Activated naive CD8-positive, alpha-beta T cell treated with anti-CD3 and anti-CD28 coated beads for 36 hours (primary cell): ENCODE measurements at places on chromosomes 6 and 20.

DNA sequence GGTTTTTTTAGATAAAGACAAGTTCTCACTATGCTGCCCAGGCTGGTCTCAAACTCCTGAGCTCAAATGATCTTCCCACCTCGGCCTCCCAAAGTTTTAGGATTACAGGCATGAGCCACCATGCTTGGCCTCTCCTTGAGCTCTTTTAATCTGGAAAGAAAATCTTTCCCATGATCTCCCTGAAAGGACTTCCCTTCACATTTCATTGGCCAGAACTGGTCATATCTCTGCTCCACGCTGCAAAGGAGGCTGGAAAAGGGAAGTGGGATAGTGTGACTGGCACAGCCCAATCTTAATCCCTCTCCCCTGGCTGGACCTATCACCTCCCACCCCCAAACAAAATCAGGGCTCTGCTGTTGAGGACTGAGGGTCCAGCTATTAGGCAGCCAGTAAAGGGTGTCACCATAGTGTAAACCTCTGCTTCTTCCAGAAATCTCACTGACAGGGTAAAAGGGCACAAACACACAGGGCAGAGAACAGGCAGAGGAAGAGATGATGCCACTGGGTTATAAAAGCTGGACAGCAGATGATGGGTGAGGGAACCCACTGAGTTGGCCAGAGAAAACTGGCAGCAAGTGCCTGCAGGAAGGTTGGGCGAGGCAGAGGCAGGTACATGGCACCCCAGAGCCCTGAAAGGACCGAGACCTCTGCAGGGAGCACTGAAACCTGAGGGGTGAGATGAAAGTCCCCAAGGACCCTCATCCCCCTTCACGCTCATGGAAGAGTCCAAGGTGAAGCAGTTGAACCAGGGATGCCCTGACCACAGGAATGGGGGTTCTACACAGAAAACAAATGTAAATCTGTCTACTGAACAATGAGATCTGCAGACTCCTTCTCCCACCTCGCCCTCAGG, 83.1 kb upstream of the PTPN1 start:
- DNase-seq: no peak

GRCh38 chr6:160027931-160028330, 59.0 kb downstream of the IGF2R start:
- DNase-seq: no peak

DNA sequence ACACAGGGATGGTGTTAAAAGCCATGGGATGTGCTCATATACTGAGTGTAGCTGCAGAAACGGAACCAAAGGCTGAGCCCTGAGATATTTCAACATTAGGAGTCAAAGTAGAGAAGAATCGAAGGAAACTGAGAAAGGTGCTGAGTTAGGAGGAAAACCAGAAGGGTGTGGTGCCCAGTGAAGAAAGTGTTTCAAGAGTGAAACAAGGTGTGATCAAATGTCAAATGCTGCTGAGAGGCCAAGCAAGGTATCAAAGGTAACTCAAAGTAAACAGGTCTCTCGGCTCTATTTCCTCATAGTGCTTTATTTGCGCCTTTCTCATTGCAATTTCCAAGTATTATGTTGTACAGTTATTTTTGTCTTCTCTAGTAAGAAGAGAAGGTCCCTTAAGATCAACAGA, 94.1 kb downstream of the PRDM1 start:
- no peak for DNase-seq

DNA sequence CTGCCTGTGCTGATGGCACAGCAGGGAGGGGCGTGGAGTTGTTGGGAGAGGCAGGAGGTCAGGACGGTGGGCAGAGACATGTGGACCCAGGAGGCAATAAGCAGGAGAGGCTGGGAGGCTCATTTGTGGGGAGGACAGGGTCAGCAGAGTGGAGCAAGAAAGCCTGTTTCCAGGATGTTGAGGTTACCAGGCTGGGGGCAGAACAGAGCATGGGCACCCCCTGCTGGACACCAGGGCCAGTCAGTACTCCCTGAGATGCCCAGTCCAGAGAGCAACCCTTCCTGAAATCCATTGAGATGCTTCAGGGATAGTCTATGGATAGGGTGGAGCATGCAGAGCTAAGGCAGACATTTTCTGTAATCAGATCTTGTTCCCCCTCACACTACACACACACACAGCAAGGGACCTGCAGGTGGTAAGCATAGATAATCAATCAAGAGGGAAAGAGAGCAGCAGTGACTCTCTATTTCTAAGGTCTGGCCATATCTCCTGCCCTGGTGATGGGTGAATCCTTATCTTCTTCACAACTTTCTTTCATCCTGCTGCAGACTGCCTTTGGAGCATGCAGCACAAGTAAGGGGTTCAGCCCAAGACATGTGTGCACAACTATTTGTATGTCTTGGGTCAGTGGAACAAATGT, 41.7 kb downstream of the MOCS1 start:
- peak; percentile 13 for DNase-seq

DNA sequence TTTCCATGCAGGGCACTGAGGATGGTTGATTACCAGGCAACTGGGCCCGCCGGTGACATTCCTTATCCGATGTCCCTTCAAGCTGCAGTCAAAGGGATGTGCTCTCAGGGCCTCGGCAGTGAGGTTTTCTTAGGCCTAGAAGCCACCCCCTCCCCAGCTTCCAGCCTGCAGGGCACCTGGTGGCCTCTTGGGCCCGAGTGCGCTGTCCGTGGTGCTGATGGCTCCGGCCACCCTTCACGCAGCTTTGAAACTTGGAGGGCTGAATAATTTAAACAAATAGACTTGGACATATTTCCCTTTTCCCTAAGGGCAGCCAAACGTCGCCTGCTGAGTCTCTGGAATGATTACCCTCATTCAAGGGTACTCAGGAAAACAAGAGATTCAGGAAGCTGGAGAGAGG, 8.9 kb upstream of the MLN start:
- peak; percentile 34 for DNase-seq

DNA sequence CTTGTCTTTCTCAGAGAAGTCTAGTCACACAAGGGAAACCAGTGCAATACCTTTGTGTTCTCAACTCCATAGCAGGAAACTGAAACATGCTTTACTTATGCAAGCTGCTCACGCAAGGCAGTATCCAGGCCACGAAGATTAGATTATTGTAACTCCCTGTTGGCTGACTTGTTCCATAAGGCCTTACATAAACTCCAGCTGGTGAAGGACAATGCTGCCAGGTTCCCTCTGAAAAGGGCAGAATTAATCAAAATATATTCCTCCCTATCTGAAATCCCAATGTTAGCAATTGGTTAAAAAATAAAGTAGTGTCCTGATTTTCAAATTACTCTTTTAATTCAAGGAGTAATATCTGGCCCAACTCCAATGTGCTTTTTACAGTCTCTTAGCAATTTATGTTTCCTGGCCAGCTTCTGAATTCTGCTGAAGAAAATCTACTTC, 966.6 kb downstream of the HACE1 start:
- no peak for DNase-seq

DNA sequence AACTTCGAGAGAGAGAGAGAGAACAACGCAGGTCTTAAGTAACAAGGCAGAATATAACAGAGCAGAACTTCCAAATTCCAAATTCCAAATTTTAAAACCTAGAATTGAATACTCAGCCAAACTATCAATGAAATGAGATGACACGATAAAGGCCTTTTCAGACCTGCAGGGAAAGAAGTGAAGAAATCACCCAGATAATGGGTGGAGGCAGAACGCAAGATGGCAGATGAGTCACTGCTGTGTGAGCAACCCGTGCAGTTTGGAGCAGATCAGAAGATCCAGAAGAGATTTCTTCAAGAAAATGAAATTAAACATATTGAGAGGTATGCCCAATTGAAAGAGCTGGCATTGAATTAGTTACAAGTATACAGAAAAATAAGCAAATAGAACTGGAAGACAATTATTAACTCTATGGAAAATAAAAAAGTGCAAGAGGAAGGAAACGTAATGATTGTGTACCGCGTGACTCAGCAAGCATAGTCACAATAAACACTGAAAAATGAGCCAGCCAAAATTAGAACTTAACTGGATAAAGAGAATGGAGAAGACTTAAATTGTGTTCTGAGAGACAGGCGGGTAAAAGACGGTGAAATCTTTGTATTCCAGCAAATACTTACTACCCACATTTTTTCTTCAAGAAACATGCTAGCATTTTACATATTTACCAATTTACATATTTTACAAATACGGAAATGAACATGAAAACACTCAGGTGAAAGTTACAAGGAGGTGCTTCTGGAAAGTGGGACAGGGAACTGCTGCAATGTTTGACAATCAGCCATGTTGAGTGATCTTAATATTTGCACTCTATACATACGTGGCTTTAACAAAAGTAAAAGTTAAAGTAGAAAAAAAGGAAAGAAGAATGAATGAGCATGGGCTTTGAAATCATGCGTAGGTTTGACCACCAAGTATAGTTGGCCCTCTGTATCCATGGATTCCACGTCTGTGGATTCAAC, 87.9 kb upstream of the CDYL start:
- no peak for DNase-seq

GRCh38 chr6:45667300-45667699, 289.6 kb upstream of the SUPT3H start:
- no peak for DNase-seq

DNA sequence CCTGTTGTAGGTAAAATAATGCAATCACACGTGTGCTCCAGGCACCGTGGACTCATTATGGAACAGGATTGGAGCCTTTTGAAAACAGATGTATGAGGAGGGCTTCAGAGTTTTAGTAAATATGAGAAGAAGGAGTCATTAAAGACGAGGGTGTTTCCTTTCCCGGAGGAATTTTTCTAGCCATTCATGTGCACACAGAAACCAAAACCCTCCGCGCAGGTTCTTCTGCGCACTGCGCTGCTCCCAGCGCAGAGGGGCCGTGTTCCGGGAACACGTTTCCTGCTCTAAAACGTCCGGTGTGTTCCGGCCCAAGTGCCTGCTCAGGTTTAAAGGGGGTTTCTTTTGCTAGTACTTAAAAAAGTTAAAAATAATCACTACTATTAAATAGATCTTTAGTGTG, 11.6 kb downstream of the GPR31 start:
- DNase-seq: no peak

- DNase-seq: no peak
Observed at GRCh38 chr6:69456086-69456485, 340.7 kb downstream of the LMBRD1 start.

DNA sequence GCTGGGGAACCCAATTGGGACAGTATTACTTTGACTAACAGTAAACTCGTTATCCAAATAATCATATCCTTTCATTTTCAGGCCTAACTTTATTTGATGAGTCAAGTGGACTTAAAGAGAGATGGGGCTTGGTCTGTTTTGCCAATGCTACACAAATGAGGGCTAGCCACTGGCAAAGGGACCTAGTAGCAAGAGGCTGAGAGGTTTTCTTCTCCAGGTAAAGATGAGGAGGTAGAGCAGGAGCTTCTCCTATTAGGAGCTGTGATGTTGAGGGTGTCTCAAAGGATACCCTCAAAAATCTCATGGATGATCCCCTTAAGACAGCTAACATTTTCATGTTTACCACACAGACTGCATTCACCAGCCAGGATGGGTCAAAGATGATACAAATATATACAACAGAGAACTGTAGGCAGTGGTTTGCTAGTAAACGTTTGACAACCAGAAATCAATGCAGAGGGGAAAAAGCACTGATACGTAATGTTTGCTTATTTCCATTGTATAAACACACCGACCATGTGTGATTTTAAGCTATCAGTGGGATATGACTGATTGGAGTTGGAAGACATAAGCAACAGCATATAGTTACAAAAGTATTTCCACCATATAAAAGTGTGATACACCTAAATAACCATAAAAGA, 153.3 kb downstream of the IBTK start:
- no peak for DNase-seq

- no peak for DNase-seq
Observed at GRCh38 chr6:161374971-161375873, 101.4 kb upstream of the AGPAT4 start.
